Stimulated activated CD8-positive, alpha-beta memory T cell treated with anti-CD3 and anti-CD28 coated beads, Interleukin-15, amount 100 ng/mL, for 24 hours (primary cell): ENCODE measurements at places on chromosomes 1 and 21.

- no peak for DNase-seq
Measured at GRCh38 chr1:118483245-118484006, 298.4 kb upstream of the SPAG17 start.

DNA sequence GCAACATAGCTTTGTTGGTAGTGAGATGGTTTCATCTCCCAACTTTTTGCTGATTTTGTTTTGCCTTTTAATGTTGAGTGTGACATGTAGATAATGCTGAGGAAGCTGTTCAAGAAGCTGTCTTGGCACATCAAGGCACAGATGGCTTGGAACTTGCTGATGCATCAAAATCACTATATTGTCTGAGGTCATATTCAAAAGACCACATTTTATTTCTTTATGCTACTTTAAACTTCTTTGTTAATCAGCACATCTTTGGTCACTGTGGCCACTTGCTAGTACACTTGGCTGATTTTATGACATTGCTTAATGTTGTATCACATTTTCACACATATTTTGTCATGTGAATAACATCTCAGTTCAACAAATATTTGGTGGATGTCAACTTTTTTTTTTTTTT lies 87.1 kb upstream of the BCL10 start:
- DNase-seq: no peak

GRCh38 chr1:231810415-231810814 lies 183.8 kb downstream of the DISC1 start:
- no peak for DNase-seq

GRCh38 chr1:37519613-37520012 lies 5.0 kb upstream of the MEAF6 start:
- DNase-seq: no peak

GRCh38 chr1:2506901-2507565 lies 19.4 kb downstream of the PANK4 start:
- no peak for DNase-seq

DNA sequence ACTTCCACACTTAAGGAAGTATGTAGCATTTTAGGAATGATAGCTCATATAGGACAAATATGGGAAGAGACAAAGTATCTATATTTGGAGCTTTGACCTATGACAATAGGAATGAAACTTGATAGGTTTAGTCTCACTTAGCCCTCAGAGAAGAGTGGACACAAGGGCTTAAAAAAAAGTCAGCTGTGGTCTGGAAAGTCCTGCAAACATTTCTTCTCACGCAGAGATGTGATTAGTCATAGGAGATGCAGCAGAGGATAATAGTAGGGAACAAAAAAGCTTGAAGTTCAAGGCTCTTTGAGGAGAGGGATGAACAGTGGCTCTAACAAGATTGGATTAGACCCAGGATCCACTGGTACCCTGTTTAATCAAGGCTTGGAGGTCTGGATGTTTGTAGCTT lies 14.8 kb upstream of the RNF220 start:
- DNase-seq: no peak

- no peak for DNase-seq
Measured at GRCh38 chr1:151773702-151774101, 10.4 kb upstream of the MRPL9 start.

GRCh38 chr1:70583522-70583921 lies 172.5 kb downstream of the CTH start:
- no peak for DNase-seq

DNA sequence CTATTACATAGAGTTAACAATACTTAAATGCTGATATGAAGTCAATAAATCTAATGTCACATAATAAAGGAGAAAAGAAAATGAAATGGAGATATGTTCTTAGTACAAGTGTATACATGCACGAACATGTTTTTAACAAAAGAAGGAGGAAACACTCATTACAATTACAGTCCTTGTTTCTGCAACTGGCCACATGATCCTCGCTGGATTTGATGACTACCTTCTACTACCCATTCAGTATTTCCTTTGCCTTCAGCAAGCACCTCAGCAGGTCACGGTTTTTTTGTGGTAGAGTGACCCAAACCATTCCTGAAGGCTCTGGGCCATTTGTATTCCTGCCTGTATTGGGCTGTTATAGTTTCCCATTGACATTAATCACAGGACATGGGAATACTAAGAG lies 172.8 kb upstream of the CXADR start:
- no peak for DNase-seq

GRCh38 chr1:36369061-36369861 lies 16.5 kb downstream of the STK40 start:
- peak; percentile 74 for DNase-seq

DNA sequence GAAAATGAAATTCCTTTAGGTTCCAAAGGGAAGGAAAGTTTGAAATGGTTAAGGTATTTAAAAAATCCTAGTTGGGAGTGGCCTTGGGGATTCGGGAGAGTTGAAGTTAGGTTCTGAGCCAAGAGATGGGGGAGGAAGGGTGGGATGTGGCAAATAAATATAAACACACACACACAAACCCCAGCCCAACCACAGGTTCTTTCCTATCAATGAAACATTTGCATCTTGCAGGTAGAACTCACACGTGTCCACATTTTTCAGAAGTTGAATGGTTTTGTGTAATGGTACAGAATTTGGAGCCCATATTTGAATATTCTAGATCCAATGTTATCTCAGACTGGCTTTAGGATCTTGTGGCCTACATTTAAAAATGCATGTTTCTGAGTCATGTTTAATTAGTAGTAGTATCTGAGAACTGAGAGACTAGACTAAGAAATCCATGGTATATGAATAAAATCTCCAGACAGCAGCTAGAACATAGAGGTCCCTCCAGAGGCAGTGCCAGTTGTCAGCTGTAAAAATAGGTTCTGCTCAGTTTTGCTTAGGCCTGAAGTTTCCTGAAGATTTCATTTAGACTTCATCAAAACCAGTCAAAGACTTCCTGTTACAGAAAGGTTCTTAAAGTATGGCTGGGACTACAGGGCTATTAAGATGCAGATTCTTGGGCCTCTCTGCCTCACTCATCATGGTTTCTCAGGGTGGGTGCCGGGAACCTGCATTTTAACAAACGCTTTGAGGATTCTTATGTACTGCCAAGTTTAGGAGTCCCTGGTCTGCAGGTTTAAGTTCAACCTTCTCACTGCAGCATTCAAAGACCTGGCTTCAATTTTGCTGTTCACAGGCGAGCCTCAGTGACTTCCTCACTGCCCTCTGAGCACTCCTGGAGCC lies 21.3 kb downstream of the RUNX1 start:
- no peak for DNase-seq

- no peak for DNase-seq
Measured at GRCh38 chr1:8733484-8733883, 84.0 kb downstream of the RERE start.

DNA sequence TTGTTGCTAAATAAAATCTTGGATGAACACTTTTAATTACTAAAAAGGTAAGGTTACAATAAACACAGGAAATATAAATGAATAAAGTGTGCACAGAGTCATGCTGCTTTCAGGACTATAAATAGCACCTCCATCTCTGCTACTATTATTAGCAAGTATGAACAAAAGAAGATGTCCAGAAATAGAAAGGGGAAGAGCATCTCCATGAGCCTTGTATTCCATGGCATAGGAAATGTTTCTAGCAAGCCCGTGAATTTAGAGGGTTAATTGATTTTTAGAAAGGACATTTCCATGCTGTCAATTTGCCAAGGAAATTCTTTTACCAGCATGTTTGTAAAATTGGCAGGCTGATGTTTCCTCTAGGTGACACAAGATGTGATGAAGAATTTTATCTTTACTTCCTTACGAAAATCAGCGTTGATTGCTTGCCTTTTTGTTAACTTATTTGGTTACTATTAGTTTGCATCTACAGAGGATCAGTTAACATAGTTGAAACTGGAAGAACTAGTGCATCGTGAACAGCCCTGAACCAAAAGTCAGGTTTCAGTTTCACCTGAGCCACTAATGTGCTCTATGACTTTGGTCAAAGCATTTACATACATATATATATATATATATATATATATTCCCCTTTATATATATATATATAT lies 45.3 kb downstream of the NR5A2 start:
- DNase-seq: no peak

DNA sequence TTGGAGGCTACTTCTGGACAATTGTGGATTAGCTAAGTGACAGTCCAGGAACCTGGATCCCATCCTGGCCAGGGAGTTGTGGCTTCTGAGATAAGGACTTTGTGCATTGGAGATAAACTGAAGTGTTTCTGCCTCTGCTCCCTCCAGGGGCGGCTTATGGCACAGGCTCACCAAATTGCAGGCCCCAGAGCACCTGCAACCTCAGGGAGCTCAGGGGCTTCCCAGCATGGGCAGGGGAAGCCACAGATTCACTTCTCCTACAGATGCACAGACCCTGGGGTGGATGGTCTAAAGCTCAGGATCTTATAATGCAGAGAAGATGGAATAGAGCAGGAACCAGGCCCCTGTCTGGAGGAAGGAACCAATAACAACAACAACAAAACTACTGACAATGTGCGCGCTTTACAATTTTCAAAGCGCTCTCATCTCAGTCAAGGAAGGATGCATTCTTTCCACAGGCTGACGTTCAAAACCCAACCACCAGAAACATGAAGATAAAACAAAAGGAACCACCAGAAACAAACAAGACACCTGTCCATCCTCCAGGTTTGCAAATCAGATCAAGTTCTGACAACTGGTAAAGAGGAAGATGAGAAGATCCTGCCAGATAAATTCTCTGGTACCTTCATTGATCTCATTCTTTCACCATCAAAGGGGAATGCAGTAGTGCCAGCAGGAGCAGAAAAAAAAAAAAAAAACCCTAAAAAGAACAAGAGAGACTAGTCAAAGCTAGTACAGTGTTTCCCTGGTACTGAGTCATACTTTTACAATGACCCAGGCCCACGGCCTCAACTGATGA lies 121.0 kb upstream of the IRF2BP2 start:
- DNase-seq: no peak

DNA sequence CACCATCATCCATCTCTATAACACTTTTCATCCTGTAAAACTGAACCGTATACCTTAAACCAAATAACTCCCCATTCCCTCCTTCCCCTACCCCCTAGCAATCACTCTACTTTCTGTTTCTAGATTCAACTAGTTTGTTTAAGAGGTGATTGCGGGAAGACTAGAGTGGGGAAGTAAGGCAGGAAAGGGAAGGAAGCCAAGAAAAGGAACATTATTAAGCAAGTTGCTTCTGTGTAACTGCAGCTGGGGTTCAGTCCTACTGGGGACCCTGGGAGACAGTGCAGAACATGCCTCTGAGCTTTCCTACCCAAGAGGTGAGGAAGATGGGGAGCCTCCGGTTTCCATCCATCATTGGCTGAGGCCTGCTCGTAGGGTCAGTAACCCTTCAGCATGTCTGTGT lies 28.9 kb upstream of the H3-3A start:
- no peak for DNase-seq

- DNase-seq: peak; percentile 50
Measured at GRCh38 chr1:1000357-1001056, 610 bp upstream of the HES4 start.

GRCh38 chr21:35344582-35344981 lies 295.5 kb upstream of the RUNX1 start:
- DNase-seq: no peak

DNA sequence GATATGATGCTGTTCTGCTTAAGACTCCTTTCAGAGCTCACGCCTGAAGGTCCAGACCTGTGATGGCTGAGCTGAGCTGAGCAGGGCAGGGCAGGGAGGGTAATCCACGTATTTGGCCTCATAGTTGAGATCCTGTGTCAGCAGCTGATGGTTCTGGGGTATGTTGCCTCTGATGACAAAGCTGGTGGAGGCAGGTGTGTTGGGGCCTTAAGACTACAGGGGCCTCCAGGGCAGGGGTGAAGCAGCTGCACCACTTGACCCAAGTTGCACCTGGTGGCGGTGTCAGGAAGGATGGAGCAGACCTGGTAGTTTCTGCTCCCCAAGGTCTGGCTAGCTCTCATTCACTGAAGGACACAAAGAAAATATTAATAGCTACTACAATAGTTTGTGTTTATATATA lies 57.0 kb downstream of the FCRL5 start:
- no peak for DNase-seq

- no peak for DNase-seq
Measured at GRCh38 chr1:200530623-200531261, 89.8 kb downstream of the KIF14 start.

DNA sequence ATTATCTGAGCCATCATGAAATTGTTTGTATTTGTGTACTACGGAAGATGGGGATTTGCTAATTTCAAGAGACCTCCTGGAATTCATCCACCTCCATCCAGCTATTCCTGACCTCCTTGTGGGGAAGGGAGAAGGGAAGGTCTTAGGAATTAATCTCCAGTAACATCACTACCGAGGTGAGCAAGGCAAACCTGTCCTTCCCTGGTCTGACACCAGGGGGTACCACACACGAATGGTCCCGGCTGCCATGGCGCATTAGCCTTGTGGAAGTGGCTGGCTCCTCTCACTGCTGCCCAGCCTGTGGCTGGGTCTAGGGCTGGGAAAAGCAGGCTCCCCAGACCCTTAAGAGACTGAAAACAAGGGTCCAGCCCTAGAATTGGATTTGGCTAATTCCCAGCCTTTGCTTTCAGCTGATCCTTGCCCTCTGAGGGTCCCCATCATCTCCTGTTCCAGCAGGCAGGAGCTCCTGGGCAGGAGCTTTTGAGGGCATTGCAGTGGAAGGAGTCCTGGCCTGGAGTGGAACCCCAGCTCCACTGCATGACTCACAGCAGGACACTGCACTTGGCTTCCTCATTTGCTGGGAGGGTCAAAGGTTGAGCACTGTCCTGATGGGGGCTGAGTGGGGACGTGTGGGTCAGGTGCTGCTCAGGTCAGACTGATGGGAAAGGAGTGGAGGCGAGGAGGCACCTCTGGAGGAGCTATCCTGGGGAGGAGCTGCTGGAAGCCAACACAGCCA lies 34.8 kb downstream of the RIMS3 start:
- DNase-seq: no peak

GRCh38 chr1:25902462-25902861 lies 3.8 kb downstream of the STMN1 start:
- no peak for DNase-seq

DNA sequence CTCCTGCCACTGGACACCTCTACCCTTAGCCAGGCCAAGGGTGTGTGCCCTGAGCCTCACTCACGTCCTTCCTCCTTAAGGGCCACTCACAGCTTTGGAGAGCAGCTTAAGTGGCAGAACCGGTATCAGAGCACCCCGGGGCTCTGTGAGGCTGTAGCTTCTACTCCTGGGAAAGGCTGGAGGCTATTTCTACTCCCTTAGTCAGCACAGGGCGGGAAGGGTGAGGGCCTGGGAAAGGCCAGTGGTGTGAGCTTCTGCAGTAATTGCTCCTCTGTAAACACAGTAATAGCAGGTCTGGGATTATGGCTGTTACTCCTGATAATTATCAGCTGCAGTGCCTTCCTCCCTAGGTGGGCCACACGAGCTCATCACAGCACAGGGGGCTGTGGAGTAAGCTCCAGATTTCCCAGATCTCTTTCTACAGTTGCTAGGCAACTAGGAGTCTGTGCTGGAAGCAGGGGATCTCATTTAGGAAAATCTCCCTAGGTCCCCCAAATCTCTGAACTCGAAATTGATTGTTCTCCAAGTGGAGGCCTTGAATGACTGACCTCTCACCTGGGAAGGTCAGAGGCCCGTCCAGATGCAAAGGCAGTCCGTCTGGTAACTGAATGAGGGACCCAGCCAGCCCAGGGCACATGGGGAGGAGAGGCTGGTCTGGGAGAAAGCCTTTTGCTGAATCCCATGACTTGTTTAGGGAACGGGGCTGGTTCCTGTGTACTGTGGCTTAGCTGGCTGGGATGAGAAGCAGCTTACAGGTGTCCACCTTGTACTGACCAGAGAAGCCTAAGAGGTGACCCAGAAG lies 29.3 kb downstream of the IER5 start:
- no peak for DNase-seq
